NCI-H2081 treated with DMSO at 0.1 percent for 48 hours (cell line): ENCODE measurements at places on chromosomes 3 and 15.

DNA sequence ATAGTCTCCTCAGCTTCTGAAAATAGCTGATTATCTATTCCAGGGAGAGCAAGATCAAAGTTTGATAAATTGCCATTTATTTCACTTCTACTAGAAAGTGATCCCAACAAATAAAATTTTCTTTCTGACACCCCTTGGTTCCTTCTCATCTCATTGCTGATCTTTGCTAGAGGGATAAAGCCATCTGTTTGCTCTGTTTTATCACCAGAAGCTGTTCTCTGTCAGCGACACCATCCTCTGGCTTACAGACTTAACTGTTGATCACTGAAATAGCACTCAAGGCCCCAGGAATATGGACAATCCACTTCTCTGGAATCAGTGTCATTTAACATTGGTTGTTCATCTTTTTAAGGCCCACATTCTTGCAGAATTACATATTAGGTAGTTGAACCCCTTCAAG lies 219.0 kb downstream of the LSAMP start:
- DNase-seq: no peak

DNA sequence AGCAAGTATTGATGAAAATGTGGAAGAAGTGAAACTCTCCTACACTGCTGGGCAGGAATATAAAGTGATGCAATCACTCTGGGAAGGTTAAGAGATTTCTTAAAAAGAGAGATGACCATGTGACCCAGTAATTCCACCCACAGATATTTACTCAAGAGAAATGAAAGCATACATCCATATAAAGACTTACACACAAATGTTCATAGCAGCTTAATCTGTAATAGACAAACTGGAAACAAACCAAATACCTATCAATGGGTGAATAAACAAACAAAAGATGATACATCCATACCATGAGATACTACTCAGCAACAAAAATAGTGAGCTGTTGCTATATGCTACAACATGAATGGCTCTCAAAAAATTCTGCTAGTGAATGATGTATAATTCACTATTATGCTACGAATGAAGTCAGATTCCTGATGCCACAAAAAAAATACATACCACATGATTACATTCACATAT lies 463.3 kb downstream of the MAGI1 start:
- DNase-seq: no peak

- DNase-seq: no peak
Observed at GRCh38 chr15:23439513-23439912, 7.5 kb downstream of the GOLGA6L2 start.

DNA sequence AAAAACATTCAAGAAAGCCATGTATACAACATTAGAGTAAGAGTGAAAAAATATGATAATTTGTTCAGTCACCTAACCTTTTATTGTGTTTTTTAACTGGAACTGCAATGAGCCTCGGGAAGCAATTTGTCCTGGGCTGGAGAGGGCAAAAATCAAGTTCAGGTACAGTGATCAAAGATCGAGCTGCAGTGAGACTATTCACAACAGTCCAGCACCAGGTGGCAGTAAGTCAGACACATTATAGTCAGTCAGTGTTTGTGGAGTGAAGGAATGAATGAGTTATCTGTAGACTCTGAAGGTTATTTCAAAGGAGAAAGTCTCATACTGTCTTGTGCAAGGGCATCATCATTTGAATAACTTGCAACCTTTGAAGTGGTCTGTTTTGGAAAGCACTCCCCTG lies 116.6 kb downstream of the CHDH start:
- no peak for DNase-seq

GRCh38 chr3:12138044-12138443 lies 20.7 kb downstream of the TIMP4 start:
- no peak for DNase-seq

DNA sequence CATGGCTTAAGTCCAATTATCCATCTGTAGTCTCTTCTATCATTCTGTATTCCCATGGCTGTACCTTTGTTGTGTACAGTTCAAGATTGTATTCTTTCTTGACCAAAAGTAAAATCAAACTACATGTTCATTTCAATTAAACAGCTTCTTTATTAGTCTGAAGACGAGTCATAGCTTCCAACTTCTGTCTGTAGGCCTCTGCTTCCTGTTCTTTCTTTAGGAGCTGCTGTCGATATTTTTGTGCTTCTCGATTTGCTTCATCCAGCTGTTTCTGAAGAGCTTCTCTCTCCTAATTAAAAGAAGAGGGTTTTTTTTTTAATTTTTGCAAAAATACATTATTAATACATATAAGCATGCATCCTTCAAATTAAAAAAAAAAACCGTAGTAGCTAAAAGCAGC lies 13.0 kb upstream of the HDC start:
- no peak for DNase-seq

DNA sequence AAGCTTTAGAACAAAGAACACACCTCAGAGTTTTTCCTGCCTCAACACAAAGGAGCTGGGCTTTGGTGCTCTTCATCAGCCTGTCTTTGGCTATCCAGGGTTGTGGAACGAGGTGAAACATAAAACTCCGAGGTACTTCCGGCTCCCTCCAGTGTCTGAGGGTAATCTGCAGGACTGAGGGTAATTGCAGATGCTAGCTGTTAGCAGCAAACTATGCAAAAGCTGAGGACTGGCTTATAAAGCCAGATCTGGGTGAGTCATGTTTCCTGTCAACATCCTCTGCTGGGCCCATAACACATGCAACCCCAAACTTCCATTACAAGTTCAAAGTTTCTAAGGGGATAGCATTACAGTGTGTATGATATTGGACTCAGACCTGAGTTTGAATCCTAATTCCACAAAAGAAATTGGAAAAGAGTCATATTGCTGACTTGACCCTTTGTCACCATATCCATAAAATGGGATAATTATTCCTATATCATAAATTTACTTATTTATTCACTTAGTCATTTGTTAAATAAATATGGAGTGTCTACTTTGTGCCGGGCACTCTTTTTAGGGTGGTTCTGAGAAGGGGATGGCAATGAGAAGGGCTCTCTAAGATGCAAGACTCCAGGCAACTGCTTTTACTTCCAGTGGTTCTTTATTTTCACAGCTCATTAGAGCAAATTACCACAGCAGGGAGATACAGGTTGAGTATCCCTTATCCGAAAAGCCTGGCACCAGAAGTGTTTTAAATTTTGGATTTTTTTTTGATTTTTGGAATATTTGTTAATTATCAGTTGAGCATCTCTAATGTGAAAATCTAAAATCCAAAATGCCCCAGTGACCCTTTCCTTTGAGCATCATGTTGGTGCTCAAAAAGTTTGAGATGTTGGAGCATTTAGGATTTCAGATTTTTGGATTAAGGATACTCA lies 9.5 kb upstream of the TRIM69 start:
- no peak for DNase-seq

DNA sequence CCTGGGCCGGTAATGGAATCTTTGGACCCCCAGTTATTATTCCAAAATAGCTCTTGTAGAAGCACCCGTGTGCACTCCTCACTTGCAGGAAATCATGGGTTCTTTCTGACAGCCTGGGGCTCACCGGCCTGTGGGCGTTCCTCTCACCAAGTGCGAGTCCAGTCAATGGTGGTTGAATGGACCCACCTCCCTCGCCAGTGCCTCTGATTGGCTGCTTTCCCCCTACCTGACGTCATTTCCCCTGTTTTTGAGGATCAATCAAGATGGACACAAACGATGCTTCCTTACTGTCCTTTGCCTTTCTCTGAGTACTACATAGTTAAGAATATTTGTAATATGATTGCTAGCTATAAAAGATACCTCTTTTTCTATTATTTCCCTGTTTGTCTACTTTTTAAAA lies 18.1 kb downstream of the MOBP start:
- no peak for DNase-seq

- DNase-seq: no peak
Observed at GRCh38 chr3:94272016-94272415, 209.2 kb downstream of the NSUN3 start.

DNA sequence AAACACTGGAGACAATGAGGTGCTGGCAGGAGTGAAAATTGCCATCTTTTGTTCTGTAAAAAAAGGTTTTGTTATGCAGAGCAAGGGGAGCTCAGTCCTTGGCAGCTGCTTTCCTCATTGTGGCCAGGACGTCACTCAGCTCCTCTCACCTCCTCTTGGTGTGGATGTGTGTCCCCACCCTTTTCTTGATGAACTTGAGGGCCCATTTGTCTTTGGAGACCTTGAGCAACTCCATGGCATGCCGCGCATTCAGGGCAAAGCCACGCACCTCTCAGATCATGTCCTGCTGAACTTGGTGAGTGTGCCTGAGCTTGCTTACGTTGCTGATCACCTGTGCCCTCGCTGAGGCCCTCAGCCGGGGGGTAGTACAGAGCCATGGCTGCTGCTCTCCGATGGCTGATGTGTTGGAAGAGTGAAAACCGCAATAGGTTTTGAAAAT lies 24.5 kb upstream of the BDH1 start:
- DNase-seq: no peak

GRCh38 chr3:192382861-192383260 lies 344.5 kb downstream of the FGF12 start:
- no peak for DNase-seq

DNA sequence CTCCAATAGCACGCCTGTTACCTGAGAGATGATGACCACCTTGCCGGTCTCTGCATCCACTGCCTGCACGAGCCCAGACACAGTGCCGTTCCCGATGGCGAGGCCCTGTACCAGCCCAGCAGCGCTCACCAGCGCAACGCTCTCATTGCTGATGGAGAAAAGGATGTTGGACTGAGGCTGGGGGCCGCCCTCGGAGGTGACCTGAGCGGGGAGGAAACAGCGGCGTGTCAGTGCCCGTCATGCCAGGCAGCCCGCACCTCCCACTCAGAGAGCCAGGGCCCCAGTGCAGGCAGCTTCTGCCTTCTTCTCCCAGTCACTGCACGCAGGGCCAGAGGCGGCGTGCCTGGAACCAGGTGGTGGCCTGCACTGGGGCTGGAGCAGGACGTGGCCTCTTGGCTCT lies 80.3 kb downstream of the NUP210 start:
- DNase-seq: no peak

GRCh38 chr3:84783281-84783680 lies 175.5 kb upstream of the CADM2 start:
- no peak for DNase-seq

DNA sequence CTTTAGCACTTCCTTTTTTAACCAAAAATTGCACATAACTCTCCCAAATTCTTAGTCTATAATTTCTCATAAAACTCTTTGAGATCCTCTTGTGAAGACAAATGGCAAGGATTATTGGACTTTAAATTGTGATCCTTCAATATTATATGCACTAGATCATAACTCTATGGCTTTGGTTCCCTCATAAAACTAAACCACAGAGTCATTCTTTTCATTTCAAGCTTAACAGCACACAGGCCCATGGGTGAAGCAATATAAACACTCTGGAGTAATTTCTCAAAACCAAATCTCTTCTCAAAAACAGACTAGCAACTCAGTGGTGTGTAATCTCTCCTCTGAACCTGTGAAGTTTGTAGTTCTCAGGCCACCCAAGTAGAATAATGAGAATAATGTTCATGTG lies 171.0 kb upstream of the NECTIN3 start:
- DNase-seq: no peak

- no peak for DNase-seq
Observed at GRCh38 chr3:22795917-22796316, 407.2 kb upstream of the UBE2E2 start.

DNA sequence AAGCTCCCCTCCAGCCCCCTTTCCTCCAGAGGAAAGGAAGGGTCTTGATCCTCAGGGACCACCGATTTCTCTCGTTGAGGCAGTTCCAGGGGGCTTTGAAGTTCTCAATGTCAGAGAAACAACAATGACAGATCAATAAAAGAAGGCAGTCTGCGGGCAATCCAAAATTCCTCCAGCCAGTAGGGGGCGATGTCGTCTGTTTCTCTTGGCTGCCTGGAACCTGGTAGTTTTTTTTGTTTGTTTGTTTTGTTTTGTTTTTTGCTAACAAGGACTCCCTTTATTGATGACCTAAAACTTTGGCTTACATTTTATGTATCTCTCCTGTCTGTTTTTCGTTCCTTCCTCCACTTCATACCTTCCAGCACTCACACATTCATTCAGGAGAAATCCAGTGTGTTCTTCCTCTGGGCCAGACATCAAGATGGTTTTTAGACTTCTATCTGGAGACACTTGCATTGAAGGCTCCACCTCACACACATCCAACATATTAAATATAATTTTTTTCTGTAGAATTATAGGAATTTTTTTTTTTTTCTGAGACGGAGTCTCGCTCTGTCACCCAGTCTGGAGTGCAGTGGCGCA lies 276.6 kb downstream of the RPLP1 start:
- DNase-seq: no peak

DNA sequence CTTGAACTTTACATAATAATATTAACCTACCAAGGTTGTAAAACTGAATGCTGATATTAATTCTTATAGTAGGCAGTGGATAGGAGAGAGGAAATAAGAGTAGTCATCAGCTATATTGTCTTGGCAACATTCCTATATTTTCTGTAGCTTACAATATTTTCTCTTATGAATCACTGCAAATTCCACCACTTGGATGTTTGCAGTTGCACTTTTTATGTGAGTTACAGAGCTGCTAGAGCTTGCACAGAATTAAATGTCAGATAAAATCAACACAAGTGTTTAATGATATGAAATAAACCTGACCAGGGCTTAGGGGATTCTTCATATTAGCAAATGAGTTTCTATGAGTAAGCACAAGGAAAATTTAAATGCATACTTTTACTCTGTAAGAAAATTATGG lies 1710.1 kb downstream of the SI start:
- DNase-seq: no peak

- DNase-seq: no peak
Observed at GRCh38 chr3:55648591-55649318, 161.6 kb upstream of the WNT5A start.

GRCh38 chr3:131505421-131505820 lies 2.6 kb upstream of the MRPL3 start:
- DNase-seq: no peak

- DNase-seq: no peak
Observed at GRCh38 chr3:3089017-3089416, 21.2 kb downstream of the IL5RA start.

DNA sequence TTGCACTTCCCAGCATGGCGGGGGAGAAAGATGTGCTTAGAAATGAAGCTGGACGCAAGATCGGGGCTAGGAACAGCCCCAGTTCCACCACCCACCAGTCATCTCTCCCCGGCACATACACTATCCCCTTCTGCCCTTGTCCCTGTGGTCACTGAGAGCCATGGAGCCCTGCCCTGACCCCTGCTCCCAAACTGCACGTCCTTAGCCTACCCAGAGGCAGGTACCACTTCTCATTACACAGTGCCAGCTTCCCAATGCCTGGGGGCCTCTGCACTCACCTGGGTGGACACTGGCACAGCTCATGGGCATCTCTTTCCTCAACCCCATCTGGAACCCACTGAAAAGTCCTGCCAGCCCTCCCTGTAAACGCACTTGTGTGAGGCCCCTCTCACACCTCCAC lies 139.3 kb upstream of the PRR20G start:
- DNase-seq: no peak
